ENCODE measurements at places on chromosomes 4 and X.

DNA sequence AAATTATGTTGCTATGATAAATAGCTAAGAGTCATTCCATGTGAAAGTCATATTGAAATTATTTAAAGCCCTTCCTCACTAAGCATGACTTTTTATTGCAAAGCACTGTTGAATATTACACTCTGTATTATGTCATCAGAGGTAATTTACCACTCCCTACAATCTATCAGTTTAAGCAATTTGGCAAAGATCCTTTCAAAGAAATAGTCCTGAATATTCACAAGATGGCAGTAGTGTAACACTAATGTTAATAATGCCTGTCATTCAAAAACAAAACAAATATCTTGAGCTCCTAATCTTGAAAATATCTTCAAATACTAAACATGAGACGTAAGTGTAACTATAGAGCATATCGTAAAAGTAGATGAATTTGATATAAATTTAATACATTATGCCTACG is 208.6 kb upstream of the TECRL start:
- DNase-seq, result no peak

DNA sequence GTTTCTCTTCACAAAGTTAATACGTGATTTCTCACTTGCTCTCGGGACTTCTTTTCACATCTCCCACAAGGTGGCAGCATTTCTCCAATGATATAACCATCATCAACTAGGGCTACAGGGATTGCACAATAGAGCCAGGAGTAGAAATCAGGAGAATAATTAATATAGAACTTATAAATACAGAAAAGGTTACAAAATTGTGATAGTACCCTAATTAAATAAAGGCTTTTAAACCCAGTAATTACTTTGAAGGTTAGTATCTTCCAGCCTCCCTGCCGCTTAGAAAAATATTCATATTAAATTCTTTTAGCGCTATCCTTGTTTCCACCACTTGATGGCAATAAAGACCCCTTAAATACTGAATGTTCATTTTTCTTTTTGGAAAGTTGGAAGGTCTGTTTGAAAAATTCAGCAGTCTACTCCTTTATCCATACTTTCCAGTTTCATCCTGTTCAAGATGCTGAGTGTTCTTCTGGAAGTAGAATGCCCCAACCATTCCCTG is 65.8 kb downstream of the RASGEF1B start:
- DNase-seq, result peak; percentile 67

GRCh38 chr4:81919810-81920209 is 448.1 kb upstream of the RASGEF1B start:
- DNase-seq, result no peak

DNA sequence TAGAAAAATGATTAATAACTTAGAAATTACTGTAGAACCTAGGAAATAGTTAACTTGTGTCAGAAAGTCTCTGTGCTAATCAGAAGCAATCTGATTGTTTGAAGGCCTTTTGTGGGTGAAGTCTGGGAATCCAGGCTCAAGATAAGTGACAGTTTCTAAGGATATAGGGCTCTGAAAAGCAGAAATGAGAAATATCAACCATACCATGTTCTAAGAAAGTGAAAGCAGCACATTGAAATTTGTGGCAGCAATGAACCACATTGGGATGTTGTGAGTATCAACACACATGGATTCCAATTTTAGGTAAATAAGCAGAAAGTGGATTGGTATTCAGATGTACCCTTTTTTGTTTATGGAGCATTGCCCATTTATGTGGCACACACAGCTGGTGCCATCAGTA is 464.6 kb downstream of the IL15 start:
- no peak for DNase-seq

- DNase-seq, result no peak
Measured at GRCh38 chr4:154076921-154077320, 288.0 kb upstream of the SFRP2 start.

- DNase-seq, result no peak
Measured at GRCh38 chrX:2638279-2638678, 52.8 kb upstream of the CD99 start.

GRCh38 chrX:30714138-30714537 is 60.9 kb downstream of the GK start:
- DNase-seq, result no peak

DNA sequence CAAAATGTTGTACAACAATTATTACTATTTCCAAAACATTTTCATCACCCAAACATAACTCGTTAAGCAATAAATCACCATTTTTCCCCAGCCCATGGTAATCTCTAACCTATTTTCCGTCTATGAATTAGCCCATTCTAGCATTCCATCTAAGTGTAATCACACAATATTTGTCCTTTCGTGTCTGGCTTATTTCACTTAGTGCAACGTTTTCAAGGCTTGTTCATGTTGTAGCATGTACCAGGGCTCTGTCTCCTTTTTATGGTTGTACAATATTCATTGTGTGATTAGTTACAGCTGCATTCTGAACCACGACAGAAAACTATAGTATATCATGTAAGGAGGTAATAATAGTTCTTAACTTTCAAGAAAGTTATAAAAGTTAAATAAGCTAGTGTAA is 656.0 kb upstream of the HS3ST1 start:
- DNase-seq, result no peak

DNA sequence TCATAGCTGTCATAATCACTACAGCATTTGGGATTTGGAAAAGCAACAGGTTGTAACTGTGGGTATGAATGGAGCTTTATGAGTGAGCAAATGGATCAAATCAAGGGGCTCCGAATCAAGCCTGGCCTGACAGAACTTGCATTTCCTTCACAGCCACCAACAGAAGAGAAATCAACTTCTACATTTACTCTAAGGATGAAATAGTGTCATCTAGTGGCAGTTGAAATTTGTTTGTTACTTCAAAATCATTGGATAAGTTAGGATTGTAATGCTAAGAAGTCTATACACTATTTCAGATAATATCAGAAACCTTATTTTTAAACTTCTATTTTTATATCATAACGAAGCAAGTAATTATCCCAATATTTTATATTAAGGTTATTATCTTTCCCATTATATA is 10.7 kb upstream of the WDR17 start:
- no peak for DNase-seq

DNA sequence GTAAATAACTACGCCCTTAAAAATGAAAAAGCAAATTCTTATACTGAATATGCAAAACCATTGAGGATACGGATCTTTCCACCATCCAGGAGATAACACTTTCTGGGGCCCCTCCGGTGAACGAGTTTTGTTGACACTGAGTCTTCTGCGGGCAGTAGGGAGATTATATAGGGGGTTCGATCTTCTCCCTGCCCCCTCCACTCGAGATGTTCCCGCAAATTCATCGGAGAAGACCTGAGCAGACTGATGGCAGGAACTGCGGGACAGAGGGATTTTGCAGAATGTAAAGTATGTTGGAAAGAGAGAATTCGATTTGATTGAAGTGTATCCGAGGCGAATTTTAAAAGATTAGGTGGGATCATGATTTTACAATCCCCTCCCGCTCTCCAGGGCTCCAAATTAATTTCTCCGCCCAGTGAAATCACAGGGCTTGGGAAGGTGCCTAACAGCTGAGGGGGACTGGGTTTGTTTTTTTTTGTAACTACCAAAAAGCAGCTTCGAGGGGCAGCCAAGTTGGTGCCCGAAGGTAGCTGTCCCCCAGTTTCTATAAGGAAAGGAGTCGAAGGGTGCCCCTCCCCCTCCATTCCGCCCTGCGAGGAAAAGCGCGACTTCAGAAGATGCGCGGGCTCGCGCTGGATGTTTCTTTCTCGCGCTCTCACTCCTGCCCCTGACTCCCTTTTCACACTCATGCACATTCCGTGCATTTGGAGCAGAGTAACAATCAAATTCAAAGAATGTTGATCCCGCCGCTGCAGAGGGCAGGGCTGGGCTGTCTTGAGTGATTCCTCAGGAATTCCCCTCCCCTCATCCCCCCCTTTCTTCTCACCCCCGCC is 1.2 kb downstream of the TMEM255A start:
- peak; percentile 31 for DNase-seq

DNA sequence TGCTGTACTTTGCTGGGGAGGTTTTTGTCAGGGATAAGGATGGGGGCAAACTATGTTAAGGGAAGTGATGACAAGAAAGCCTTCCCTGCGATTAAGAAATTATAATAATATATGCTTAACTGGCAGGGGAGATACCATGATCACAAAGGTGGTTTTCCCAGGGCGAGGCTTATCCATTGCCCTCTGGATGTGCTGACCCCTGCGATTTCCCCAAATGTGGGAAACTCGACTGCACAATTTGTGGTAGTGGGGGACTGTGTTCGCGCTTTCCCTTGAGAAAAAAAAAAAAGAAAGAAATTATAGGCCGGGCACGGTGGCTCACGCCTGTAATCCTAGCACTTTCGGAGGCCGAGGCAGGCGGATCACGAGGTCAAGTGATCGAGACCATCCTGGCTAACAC is 24.5 kb downstream of the SLC25A43 start:
- no peak for DNase-seq

DNA sequence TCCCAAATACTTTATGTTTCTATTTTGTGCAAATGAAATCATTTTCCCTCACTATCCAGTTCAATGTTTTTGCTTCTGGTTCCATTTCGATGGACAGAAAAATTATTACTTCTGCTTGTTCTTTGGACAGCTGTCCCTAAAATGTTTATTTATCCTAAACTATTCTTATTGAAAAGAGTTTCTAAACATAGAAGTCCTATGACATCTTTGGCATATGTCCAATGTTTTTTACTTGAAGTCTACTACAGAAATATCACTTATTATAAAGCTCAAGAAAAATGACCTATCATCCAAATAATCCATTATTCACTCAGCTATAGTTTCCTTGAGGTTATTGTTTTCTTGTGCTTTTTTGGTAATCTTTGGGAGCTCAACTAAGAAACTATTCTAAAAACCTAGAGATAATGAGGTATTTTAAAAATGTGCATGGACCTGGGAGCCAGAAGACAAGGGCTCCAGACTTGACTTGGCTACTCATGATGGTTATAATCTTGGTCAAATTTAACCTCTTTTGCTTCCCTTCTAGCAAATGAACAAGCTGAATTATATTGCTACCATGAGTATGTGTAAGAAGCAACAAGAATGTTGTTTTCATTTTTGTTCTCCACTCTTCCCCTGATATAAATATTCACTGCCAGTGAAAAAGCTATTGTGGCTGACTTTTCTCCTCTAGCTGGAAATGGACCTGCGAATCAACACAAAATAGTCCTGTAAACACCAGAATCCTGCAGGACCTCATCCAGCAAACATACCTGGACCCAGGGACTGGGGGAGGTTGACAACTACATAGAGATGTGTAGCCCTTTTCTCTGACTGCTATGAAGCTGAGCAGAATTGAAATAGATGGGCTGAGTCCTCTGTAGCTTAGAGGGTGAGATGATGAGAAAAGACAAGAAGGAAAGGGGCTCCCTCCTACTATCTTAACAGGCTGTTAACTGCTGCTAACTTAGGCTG is 137.4 kb downstream of the FRYL start:
- no peak for DNase-seq
